ENCODE measurements at places on chromosomes 3 and 15. TPM values are rescaled to one million over a fixed set of nuclear protein-coding genes. Genes with fewer than 3 reads are reported as not detected.

DNA sequence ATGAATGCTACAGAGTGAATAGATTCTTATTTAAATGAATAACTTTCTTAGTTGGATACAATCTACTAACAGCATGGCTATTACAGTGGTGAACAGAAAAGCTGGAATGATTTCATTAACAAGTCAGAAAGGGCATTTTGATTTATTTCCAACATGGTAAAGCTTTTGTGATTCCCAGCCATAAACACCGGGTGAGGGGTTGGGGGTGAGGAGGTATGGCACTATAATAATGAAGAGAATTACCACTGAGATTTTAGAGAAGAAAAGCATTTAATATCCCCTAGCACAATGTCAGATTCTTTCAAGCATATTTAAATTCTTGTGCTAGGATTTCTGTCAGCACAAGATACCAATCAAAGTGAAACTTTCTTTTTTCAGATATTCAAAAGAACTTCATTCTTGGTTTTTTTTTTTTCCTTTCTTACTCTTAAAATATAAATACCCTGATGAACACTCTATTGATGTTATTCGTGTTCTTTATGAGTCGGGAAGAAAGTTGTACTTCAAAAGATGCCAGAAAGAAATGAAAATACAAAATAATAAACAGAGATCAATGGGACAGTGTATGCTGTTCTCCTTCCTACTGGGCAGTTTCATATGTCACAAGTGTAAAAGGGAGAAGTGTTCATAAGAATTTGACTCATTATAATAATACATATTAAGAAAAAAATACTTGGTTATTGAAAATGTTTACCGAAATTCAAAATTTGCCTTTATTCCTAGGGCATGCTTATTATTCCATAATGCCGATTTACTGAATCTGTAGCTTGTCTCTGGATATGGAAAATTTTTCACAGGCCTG lies 522.8 kb downstream of the CADM2 start:
- DNase-seq = no peak
- no peak overlapping the region for H3K4me3 ChIP-seq
- no peaks in the 10 kb centered on the region for H3K27me3 ChIP-seq
- H3K4me1 ChIP-seq = peaks cover 3% of the 10 kb centered on the region
- no peaks in the 10 kb centered on the region for H3K36me3 ChIP-seq
- H3K27ac ChIP-seq = no peak overlapping the region

DNA sequence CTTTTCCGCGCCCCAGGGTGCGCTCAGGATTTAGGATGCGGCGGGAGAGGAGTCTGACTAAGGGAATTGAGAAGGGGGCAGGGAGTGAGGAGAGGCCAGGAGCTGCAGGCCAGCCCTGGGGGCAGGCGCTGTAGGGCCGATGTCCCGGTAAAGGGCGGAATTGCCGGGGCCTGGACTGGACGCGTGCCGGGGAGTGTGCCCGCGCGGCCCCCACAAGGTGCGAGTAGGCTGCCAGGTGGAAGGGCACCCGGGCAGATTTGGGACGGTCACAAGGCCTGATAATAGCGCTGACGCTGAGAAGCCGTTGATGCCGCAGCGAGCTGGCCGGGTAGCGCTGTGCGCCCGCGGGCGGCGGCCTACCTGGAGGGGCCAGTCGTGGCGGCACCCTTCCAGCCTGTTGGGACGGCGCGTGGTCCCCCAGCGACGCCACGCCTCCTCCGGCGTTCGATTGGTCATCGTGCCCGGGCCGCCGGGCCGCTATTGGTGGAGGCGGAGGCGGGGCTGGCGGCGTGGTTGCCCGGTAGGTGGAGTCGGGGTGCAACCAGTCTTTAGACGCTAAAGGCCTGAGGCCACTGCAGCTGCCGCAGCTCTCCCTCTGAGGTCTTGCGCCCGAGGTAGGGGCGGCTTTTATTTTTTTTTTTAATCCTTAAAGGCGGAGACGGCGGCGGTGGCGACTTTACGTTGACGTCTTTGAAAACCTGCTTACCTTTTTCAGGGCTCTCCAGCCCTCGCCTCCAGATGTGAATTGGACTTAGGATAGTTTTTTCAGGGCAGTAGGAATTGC lies 903 bp downstream of the SLC25A38 start:
- DNase-seq = peak; percentile 97
- H3K27ac ChIP-seq = peak overlapping the region; percentile 100
- H3K36me3 ChIP-seq = peaks cover 8% of the 10 kb centered on the region
- no peaks in the 10 kb centered on the region for H3K27me3 ChIP-seq
- peaks cover 32% of the 10 kb centered on the region for H3K4me1 ChIP-seq
- peak overlapping the region; percentile 99 for H3K4me3 ChIP-seq

The FBXO45 gene
- 12.8 TPM for total RNA-seq

GRCh38 chr3:30688776-30689641 lies 82.6 kb downstream of the TGFBR2 start:
- H3K27ac ChIP-seq = peak overlapping the region; percentile 77
- no peak for DNase-seq
- H3K4me1 ChIP-seq = peaks cover 19% of the 10 kb centered on the region
- H3K4me3 ChIP-seq = peak overlapping the region; percentile 20

The GOLGA6B gene
- total RNA-seq = not detected

DNA sequence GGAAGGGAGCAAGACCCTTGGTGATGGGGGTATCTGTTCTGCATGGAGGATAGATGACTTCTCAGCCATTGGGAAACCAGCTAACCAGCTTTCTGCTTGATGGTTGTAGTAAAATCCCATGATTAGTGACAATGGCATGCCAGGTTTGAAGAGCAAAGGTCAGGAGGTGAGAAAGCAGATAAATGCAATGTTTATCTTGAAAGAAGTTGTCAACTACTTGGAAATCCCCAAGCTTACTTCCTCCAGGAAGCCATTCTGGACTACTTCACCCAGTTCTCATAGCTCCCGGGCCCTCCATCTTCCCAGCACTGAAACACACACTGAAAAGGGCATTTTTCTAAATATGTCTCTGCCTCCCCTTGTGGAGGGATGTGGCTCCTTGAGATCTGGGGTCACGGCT lies 51.3 kb downstream of the SMAD3 start:
- peaks cover 69% of the 10 kb centered on the region for H3K4me1 ChIP-seq
- H3K27ac ChIP-seq = peak overlapping the region; percentile 77
- DNase-seq = no peak
- H3K27me3 ChIP-seq = no peaks in the 10 kb centered on the region
- H3K4me3 ChIP-seq = no peak overlapping the region
- H3K36me3 ChIP-seq = peaks cover 29% of the 10 kb centered on the region

The CELSR3 gene
- total RNA-seq = 9.8 TPM

The SPTSSB gene
- 28.8 TPM for total RNA-seq

The CGNL1 gene
- 11.8 TPM for total RNA-seq

GRCh38 chr3:192621909-192622308 lies 105.4 kb downstream of the FGF12 start:
- H3K4me1 ChIP-seq = no peaks in the 10 kb centered on the region
- H3K4me3 ChIP-seq = no peak overlapping the region
- DNase-seq = no peak

- no peaks in the 10 kb centered on the region for H3K27me3 ChIP-seq
- no peak overlapping the region for H3K27ac ChIP-seq
- H3K4me3 ChIP-seq = no peak overlapping the region
- peaks cover 58% of the 10 kb centered on the region for H3K36me3 ChIP-seq
- no peak for DNase-seq
Observed at GRCh38 chr3:11351451-11351850, 79.3 kb downstream of the ATG7 start.

- H3K27me3 ChIP-seq = no peaks in the 10 kb centered on the region
- H3K36me3 ChIP-seq = peaks cover 17% of the 10 kb centered on the region
- no peak overlapping the region for H3K27ac ChIP-seq
- no peak overlapping the region for H3K4me3 ChIP-seq
- no peak for DNase-seq
- peaks cover 29% of the 10 kb centered on the region for H3K4me1 ChIP-seq
Observed at GRCh38 chr15:70053001-70053715, 44.6 kb downstream of the TLE3 start.

Measured in type B pancreatic cell (in vitro differentiated cells).